ENCODE measurements at places on chromosomes 12 and 14.

- DNase-seq = no peak
These were observed 72.8 kb downstream of the IRF2BPL start for GRCh38 chr14:76955575-76956315.

- peak; percentile 34 for DNase-seq
These were observed 648.5 kb downstream of the RPS29 start for GRCh38 chr14:48937541-48938195.

DNA sequence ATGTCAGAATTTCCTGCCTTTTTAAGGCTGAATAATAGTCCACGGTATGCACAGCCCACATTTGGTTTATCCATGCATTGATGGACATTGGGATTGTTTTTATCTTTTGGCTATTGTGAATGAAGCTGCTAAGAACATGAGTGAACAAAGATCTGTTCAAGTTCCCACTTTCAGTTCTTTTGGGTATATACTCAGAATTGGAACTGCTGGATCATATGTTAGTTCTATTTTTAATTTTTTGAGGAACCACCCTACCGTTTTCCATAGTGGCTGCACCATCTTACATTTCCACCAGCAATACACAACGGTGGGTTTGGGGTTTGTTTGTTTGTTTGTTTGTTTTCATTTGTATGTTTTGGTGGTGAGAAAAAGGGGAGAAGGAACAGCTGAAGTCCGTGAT lies 6.4 kb downstream of the GPR68 start:
- no peak for DNase-seq

GRCh38 chr14:61555056-61555838 lies 140.1 kb upstream of the HIF1A start:
- no peak for DNase-seq

GRCh38 chr12:108570743-108571608 lies 8.6 kb downstream of the ISCU start:
- no peak for DNase-seq

GRCh38 chr14:56195704-56196103 lies 77.5 kb downstream of the PELI2 start:
- peak; percentile 39 for DNase-seq

- DNase-seq = peak; percentile 89
These were observed 45.1 kb upstream of the PNMA1 start for GRCh38 chr14:73759183-73759713.

DNA sequence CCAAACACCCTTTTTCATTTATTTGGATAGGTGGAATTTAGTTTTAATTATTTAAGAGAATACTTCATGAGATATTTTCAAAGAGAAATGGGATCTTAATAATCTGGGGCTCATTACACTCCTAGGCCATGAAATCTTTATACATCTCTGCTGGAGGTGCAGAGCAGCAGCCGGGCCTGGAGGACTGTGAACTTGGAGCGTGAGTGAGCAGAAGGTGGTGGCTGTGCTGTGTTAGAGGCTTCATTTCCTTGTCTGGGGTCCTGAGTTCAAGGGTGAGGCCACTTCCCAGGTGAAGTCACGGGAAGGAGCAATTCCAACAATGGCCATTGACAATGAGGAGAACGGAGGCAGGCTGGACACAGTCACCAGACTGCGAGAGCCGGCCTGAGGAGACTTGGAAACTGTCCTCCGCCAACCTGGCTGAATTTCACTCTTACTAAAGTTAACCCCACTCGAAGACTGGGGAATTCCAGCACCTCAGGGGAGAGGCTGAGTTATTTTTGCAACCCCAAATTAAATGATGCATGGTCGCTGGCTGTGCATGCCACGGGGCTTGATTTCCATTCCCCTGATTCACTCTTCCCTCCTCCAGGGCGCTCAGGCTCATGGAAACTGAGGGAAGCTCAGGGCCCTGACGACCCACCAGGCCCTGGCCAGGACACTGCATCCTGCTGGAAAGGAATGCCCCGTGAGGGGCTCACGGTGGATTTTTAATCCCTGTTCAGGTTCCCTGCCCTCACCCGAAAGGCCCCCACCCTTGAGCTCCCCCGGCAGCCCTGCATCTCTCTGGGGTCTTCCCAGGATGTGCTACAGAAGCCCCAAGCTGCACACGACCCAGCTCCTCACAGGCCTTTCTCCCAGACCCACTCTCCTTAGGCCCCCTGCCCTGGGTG lies 22.6 kb upstream of the TRAF3 start:
- DNase-seq = no peak

DNA sequence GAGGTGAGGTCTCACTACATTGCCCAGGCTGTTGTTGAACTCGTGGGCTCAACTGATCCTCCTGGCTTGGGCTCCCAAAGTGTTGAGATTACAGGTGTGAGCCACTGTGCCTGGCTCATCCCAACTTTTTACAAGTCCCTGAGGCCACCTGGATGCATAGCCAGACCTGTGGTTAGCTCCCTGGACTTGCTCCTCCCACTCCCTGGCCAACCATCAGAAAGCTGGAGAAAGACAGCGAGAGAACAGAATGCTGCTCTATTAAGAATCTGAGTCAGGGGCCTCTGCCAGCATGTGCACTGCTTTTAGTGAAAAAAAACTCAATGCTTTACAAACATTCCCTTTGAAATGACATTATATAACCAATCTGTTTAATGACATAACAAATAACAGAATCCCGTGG lies 78.2 kb downstream of the RBM19 start:
- no peak for DNase-seq

- no peak for DNase-seq
These were observed 250.5 kb downstream of the ASCL1 start for GRCh38 chr12:103207936-103208335.

- no peak for DNase-seq
These were observed 10.2 kb downstream of the DLST start for GRCh38 chr14:74891870-74892269.

GRCh38 chr14:54713379-54713778 lies 146.5 kb downstream of the SAMD4A start:
- DNase-seq = no peak

DNA sequence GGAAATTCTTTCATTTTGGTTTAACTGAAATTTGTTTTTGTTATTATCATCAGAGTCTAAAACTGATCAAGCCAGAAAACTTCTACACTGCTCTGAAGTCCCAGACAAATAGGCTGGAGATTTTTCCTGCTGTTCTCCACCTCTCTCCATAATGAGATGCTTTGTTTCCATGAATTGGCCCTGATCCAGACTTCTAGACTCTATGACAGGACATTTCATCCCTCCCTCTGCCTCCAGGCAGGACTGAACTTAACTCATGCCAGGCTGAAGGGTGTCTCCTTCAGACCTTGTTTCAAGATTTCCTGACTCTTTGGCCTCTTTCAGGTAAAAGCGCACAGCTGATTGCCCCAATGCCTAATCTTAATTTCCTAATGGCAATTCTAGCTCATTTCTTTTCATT lies 69.1 kb upstream of the HOXC13 start:
- DNase-seq = no peak

GRCh38 chr12:33587784-33588712 lies 148.4 kb upstream of the SYT10 start:
- no peak for DNase-seq

DNA sequence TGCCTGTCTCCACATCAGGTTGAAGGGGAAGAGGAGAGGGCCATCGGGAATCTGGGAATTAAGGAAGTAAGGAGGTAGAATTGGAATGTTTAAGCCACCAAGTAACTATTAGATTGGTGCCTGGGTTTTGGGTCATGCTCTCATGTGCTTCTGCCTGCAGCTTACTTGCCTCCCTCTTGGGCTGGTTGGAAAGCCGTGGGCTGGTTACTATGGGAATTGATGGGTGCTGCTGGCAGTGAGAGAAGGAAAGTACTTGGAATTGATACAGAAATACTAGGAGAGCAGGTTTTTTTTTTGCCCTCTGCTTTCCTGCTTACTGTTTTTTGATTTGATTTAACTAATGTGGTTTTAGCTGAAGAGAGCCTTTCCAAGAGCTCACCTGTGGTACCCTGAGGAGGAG lies 493.5 kb upstream of the RGS6 start:
- DNase-seq = peak; percentile 26

GRCh38 chr12:74791365-74791764 lies 253.7 kb downstream of the ATXN7L3B start:
- DNase-seq = no peak

DNA sequence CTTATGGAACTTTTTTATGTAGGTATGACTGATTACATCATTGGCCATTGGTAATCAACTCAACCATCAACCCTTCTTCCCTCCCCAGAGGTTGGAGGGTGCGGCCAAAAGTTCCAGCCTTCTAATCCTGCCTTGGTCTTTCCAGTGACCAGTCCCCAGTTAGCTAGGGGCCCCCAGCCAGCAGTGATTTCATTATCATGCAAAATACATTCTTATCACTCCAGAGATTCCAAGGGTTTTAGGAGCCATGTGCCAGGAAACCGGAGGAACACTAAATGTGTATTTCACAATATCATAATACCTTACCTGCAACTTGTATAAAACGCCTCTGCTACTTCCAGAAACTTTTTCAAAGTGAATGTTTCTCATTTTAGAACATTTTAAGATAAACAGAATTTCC lies 181.5 kb upstream of the PELI2 start:
- no peak for DNase-seq

GRCh38 chr12:68048648-68049297 lies 59.5 kb downstream of the IFNG-AS1 start:
- DNase-seq = no peak

DNA sequence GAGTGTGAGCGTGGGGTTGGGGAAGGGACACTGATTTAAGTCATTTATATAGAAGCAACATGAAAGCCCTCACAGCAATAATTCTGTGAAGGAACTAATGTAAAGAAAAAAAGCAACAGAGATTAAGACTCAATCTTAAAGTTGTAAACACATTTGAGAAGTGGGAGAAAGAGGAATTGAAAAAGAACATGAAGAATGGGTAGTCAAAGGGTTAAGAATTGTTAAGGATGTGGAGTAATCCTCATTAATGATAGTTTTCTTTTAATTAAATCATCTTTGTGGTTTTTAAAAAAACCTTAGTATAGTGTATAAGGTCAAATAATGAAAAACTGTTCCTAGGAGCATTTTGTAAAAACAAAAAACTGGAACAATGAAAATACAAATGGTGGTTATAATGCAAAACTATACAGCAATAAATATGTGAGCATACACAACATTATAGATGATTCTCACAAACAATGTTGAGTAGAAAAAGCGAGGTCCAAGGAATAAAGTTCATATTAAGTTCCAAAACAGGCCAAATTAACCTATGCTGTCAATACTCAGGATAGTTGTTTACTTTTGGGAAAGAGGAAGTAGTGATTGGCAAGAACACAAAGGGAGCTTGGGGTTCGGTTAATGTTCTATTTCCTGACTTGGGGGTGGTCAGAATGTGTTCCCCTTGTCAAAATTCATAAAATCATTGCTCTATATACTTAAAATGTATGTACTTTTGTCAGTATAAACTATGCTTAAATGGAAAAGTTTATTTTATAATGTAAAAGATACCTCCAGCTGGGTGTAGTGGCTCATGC lies 120.4 kb upstream of the ATF7IP start:
- no peak for DNase-seq

GRCh38 chr12:52949413-52950331 lies 754 bp downstream of the KRT18 start:
- no peak for DNase-seq

DNA sequence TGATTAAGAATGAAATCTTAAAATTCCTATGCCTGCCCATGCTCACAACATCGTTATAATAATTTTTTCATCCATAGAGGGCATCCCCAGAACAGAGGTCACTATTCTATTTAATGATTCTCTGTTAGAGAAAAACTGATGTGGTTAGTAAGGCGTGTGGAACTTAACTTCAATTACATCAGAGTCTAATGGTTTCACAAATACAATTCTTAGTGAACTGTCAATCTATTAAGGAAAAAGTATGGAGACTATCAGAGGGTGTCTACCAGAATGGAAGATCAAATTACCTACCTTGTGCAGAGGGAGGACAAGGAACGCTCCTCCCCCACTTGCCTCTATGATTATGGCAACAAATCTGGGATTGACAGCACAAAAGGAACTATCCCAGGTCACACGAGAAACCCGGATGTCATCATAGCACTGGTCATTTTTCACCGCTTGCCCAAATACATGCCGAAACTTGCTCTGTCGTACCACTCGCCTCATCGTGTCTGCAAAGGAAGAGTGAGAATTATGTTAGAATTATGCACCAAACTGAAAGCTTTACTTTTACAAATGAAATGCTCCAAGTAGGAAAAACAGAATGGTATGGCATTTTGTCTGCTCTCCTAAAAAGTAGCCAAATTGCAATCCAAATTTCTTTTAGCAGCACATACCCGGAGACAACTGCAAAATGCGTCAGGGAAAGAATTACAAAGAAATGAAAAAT lies 30.3 kb downstream of the CORO1C start:
- DNase-seq = no peak

- DNase-seq = no peak
These were observed 2.3 kb upstream of the KRT5 start for GRCh38 chr12:52522346-52523011.

GRCh38 chr14:75315144-75315543 lies 36.5 kb downstream of the FOS start:
- peak; percentile 62 for DNase-seq

GRCh38 chr12:31887109-31887811 lies 72.0 kb upstream of the RESF1 start:
- no peak for DNase-seq

GRCh38 chr14:22047115-22047514 lies 373.5 kb upstream of the OR4E1 start:
- no peak for DNase-seq

DNA sequence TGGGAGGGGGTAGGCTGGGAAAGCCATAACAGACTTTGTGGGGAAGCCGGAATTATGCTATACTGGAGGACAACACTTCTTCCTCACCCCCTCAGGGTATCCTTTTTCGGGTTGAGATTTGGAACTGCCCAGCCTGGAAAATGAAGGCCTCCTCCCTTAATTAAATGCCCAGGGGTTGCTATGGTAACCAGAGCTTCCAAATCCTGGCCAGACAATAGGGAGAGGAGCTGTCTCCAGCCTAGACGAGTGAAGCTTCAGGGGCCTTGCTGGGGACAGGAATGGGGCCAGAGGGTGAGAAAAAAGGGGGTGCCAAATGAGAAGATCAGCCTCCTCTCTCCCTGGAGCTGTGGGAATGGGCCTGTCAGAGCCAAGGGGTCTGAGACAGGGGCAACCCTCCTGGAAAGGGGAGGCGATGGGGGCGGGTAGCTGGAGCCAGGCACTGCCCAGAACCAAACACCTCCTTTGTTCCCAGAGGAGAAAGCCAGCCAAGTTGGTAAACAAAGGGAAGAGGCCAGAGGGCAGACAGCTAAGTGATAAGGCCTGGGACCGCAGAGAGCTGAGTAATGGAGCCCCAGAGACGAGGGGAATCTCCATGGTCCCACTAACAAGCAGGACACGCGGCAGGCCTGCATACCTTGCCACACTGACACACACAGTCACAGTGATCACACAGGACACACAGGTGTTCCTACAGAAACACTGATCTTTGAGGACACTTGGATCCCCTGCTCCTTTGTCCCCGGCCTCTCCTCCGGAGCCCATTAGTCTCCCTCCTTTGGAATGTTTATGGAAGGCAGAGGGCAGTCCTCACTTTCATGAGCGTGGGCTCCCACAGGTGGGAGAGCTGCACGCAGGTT lies 17.9 kb upstream of the RND1 start:
- DNase-seq = no peak

Measured in right hindlimb (tissue), 1 donor.